ENCODE measurements at places on chromosomes 5 and 9.

GRCh38 chr9:128142061-128142460 is 7.2 kb upstream of the LCN2 start:
- no peak for DNase-seq

GRCh38 chr5:102750151-102750834 is 4.8 kb upstream of the PAM start:
- no peak for DNase-seq

- DNase-seq: no peak
Observed at GRCh38 chr5:170551076-170551475, 47.3 kb downstream of the KCNIP1 start.

GRCh38 chr9:21746550-21746949 is 55.9 kb upstream of the MTAP start:
- no peak for DNase-seq

DNA sequence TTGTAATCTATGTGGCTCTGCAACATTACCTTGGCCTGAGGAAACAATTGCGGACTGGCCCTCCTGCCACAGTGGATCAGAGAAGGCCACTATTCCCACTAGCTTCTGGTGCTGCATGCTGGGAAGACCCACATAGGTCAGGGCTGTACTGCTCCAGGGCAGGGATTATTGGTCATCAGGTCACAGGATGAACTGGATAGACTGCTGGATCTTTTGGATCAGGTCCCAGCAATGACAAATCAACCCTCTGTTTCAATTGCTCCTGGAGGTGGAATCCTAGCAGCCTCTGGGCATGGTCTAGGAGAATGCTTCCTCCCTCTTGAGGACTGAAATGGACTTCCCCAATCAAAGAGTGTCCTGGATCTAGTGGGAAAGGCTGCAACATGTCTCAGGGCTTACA is 66.7 kb upstream of the PHF24 start:
- DNase-seq: no peak

GRCh38 chr9:130372057-130372456 is 72.7 kb upstream of the ASS1 start:
- no peak for DNase-seq

DNA sequence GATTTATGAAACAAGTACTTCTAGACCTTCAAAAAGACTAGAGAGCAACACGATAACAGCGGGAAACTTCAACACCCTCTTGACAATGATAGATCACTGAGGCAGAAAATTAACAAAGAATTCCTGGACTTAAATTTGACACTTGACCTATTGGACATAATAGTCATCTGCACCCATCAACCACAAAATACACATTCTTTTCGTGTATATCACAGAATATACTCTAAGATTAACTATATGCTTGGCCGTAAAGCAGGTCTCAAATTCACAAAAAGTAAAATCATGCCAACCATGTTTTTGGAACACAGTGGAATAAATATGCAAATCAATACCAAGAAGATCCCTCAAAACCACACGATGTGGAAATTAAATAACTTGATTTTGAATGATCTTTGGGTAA is 559.4 kb downstream of the DNAH5 start:
- DNase-seq: no peak

- DNase-seq: no peak
Observed at GRCh38 chr5:96195123-96195522, 233.5 kb upstream of the ELL2 start.

GRCh38 chr9:6197330-6197729 is 18.3 kb upstream of the IL33 start:
- no peak for DNase-seq

DNA sequence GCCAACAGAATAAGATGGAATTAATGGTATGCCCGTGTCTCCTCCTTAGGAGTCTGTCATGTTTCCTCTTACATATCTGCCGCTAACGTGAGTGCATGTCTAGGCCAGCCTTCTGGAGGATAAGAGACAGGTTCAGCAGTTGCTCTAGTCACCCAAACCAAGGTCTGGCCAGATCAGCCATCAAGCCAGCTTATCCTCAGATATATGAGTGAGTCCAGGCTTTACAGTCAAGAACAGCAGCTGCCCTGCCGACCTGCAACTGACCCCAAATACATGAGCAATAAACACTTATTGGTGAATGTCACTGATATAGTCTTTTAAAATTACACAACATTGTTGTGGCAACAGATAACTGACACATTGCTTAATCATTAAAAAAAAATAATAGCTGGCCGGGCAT is 123.5 kb downstream of the TSSK1B start:
- DNase-seq: no peak

DNA sequence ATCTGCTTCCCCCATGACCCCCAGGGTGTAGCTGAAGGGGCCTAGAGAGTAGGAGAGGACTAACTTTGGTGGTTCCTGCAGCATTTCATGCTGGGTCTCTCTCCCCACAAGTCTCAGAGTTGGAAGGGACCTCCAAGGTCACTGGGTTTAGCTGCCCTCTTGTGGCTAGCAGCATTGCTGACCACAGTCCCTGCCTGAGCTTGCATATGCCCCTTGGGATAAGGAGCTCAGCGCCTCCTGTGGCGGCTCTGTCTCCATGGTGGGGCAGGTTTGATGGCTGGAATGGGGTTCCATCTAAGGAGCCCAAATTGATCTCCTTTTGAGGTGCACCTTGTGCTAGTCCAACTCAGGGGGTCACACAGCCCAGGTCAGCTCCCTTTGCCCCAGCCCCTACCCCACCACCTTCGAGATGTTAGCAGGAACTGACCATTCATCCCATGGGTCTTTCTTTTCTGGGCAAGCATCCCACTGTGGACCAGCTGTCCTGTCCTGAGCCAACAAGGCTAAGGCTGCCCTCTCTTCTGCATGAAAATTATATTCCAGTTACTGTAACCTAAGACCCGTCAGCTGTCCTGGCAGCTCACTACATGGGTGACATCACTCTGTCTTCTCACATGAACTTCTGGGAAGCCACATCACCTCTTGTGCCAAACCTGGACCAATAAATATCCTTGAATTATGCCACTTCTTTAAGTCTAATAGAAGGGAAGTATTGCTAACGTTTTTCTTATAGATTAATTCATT is 196.2 kb downstream of the HSPA4 start:
- DNase-seq: no peak

GRCh38 chr9:123718188-123718587 is 211.7 kb downstream of the DENND1A start:
- DNase-seq: no peak

- DNase-seq: no peak
Observed at GRCh38 chr5:13439430-13439829, 505.1 kb downstream of the DNAH5 start.
